ENCODE measurements at places on chromosomes 4 and X.

DNA sequence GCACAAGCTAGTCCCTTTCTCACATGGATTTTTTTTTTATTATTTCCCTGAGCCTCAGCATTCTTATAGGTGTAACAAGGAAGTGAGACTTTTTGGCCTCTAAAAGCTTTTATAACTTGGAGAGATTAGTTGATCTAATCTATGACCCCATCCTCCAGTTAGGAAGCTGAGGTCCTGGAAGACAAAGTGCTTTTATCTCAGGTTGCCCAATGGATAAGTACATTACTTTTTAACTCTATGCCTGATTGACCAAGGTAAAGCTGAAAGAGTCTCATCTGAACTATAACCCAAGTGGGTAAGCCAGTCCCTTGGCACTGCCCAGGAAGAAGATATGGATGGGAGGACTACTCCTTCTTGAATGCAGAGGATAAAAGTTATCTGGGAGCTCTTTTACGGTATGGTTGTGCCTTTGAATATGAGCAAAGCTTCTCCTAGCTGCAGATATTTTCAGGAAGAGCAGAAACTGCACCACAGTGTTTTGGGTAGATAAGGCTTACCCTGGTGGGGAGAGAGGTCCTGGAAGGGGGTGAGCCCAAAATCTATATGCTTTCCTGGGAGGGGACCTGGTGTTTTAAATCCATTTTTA, 40.2 kb downstream of the VSIG4 start:
- no peak for DNase-seq

GRCh38 chrX:149074398-149074797, 430.7 kb downstream of the IDS start:
- DNase-seq, result no peak

GRCh38 chrX:129750971-129751370, 12.2 kb downstream of the XPNPEP2 start:
- DNase-seq, result no peak

DNA sequence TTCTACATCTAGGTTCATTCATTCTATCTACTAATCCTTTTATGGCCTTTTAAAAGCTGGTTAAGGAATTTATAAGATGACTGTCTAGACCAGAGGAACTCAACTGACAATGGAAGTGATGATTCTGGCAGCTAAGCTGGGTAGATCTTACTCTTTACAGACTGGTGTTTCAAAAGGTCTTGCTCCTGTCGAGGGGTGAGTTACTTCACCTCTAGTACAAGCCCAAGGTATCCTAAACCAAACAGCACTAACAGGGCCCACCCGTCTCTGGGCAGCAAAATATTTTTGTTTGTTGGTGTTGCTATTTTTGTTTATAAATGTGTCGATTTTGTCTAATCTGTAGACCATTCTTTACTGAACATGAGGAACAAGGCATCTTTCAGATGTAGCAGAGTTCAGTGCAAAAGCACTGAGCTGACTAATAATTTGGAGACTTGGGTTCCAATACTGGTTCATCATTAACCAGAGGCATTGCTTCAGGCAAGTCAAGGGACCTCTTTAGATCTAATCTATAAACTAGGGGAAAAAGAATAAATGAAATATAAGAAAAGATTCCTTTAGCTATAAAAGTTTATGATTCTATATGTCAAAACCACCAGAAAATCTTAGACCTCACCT, 90.3 kb upstream of the FRG1 start:
- DNase-seq, result no peak

DNA sequence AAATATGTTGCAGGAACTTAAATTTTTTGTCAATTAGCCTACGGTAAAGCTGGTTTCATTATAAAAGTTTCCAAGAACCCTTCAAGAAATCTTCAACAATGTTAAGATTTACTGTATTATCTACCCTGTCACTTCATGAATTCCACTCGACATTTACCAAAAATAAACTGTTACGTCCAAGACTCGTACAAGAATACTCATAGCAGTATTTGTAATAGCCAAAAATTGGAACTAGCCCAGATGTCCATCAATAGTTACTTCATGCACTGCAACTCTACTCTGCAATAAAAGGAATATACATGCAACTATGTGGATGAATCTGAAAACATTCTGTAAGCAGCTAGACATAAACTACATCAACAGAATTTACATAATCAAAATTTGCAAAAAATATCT, 13.4 kb downstream of the RBMX start:
- no peak for DNase-seq

Data from T-helper 22 cell (primary cell).